ENCODE measurements at places on chromosomes 11 and 22.

- peak; percentile 91 for DNase-seq
Observed at GRCh38 chr22:28798810-28799605, 1.4 kb downstream of the XBP1 start.

- no peak for DNase-seq
Observed at GRCh38 chr11:17575431-17576425, 28.7 kb downstream of the OTOG start.

- DNase-seq: no peak
Observed at GRCh38 chr22:18091916-18092526, 14.2 kb downstream of the PEX26 start.

DNA sequence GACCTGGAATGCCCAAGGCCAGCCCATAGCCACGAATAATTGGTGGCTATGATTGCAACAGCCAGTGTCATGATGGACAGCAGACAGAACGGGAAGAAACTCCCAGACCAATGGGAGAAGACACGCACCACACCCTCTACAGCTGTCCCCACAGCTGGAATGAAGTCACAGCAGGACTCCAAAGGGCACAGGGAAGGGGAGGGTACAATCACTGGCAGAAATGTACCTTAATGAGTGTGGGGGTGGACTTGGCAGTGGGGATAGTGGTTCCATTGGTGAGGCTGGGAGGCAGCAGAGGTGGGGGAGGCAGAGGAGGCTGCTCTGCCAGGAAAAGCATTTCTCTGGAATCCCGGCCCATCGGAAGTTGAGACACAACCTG, 52.9 kb downstream of the SGSM3 start:
- no peak for DNase-seq

DNA sequence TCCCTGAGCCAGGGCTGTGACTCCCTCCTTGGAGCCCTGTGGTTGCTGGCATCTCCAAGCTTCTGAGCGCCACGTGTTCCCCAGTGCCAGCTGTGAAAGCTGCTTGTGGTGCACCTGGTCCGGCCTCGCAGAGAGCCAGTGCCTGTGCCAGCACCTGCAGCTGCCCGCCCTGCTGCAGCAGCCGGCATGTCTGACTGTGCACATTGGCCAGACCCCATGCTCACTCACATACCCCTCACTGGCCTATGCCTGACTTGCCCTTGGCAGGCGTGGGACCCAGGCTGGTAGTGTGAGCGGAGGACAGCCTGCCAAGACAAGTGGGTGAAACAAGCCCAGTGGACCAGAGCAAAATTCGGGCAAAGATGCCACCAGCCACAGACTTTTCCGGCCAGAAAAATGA, 9.8 kb downstream of the MRPL48 start:
- DNase-seq: no peak

GRCh38 chr22:43570531-43571165, 158.8 kb downstream of the MPPED1 start:
- DNase-seq: no peak
